Endothelial cell (in vitro differentiated cells): ENCODE measurements at places on chromosomes 1 and 21.

GRCh38 chr1:10796029-10796944 is at the start of gene CASZ1:
TSS of gene CASZ1 (minus strand) at chr1:10796646. CDS start at chr1:10693889, 102,757 bp downstream.
- DNase-seq, result peak; percentile 89

GRCh38 chr1:119739150-119739549 is 27.4 kb downstream of the PHGDH start:
- DNase-seq, result no peak

- peak; percentile 81 for DNase-seq
These were observed 774 bp upstream of the DYRK1A start for GRCh38 chr21:37365517-37366481.

DNA sequence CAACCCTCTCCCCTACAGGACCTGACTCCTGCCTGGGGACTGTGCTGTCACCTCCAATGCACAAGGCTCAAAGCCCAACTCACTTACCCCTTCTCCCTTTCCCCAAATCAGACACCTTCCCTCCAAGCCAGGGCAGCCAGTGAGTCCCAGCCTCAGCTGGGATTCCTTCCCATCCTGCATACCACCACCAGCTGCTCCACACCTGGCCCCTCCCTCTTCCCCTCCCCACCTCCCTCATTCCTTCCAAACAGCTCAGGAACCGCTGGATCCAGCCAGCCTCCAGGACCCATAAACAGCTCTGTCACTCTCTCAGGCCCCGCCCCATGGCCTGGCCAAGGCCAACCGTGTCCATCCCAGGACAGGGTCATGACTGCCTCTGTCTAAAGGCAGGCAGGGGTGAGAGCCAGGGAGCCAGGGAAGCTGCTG is 41.4 kb downstream of the ACOT7 start:
- no peak for DNase-seq

DNA sequence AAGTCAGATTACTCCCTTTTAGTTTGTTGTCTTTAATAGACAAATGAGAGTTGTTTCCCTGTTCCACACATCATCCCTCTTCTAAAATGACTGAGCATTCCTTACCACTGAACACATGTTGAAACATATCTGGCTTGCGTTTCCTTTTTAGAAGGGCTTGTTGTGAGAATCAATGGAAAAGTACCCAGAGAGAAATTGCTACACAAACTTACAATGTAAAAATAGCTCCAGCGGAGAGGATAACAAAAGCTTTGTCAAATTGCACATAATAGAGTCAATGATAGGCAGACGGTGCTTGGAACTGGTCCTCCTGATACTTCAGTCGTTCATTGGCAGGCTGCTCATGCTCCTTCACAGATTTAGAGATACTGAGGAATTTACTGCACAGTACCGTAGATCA is 123.9 kb downstream of the CYYR1 start:
- no peak for DNase-seq

- no peak for DNase-seq
These were observed 68.4 kb upstream of the ABCG1 start for GRCh38 chr21:42150474-42151085.

- DNase-seq, result no peak
These were observed 41.0 kb upstream of the SYNC start for GRCh38 chr1:32743380-32744070.

GRCh38 chr1:93526431-93526830 is 78.5 kb downstream of the FNBP1L start:
- DNase-seq, result no peak

- no peak for DNase-seq
These were observed 144.6 kb downstream of the PGBD5 start for GRCh38 chr1:230281556-230281955.

GRCh38 chr1:232766904-232767303 is 38.3 kb upstream of the MAP10 start:
- DNase-seq, result no peak

DNA sequence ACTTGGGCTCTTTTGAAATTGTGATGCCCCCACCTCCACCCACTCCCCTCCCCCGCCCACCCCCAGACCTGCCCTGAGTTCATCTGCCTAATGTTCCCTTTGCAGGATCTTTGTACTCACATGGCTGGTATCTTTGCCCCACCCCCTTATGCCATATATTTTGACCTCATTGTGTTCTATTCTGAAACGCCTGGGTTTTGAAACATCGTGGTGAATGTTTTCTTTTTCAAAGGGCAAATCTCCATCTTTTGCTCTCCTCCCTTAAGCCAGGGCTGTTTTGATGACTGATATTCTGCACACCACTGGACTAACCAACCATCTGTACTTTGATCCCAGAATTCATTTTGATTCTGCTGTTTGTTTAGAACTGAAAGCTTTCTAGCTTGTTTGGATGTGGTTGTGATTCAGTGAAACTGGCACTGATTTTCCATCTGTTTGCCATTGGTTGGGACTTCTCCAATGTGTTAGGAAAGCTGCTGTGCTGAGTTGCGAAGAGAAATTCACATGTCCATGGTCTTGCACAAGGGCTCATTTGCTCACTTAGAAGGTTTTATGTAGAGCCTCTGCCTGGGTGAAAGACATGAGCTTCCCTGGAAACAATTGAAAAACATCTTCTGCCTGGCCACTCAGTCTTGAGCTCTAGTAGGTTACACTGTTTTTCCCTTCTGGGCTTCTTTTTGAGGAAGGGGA is 16.5 kb downstream of the SMAP2 start:
- no peak for DNase-seq

- no peak for DNase-seq
These were observed 28.5 kb downstream of the COA7 start for GRCh38 chr1:52669696-52670095.

DNA sequence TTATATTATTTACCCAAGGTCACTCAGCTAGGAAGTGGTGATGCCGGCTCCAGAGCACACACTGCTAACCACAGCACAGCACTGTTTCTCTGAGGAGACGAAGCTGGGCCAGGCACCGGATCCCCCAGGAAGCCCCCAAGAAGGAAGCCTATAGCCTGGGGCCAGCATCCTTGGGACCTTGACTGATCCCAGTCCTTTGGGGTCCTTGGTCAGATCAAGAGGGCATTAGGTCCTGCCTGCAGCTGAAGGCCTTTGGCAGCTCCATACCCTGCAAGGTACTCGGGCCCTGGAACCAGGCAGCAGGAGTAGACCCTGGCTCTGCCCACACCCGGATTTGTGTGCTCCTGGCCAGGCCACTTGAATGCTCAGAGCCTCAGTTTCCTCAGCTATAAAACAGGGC is 128.0 kb downstream of the LACTBL1 start:
- DNase-seq, result no peak

GRCh38 chr21:14600569-14601297 is 54.6 kb upstream of the SAMSN1 start:
- no peak for DNase-seq

DNA sequence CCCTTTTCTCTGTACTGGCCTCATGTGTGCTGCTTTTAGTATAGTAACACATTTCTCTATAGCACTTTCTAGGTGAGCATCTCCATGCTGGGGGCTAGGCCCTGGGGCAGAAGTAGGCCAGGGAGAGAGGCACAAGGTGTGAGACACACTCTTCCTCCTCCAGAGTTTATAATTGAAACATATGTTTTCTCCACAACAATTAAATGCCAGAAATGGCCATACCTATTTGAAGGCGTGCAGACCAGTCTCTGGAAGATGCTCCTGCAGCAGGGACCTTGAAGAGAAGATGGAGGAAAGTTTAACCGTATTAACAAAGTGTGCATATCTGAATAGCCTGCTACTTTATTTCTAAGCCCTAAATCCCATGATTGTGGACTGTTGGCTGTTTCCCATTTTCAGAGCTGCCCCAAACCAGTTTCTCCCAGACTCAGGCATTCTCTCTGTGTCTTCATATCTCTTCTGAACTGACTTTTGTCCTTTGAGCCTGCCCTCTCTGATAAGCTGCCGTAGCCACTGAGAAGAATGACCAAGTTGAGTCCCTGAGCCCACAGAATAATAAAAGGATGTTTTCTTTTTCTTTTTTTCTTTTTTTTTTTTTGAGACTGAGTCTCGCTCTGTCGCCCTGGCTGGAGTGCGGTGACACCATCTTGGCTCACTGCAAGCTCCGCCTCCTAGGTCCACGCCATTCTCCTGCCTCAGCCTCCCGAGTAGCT is 81.3 kb downstream of the LRRC8D start:
- no peak for DNase-seq

GRCh38 chr1:227884370-227885134 is 63.2 kb downstream of the WNT9A start:
- DNase-seq, result no peak

GRCh38 chr1:225318706-225319575 is 108.9 kb downstream of the LBR start:
- peak; percentile 41 for DNase-seq

- no peak for DNase-seq
These were observed 387.6 kb downstream of the LTN1 start for GRCh38 chr21:28604946-28605537.

- DNase-seq, result peak; percentile 85
These were observed 13.8 kb downstream of the PARK7 start for GRCh38 chr1:7975212-7975865.
